ENCODE measurements at places on chromosomes 16 and 17.
A peak's percentile ranks its signal among the peaks of the same experiment; 100 is the strongest.

GRCh38 chr16:29900888-29901606, 759 bp downstream of the ASPHD1 start:
- no peak for DNase-seq

DNA sequence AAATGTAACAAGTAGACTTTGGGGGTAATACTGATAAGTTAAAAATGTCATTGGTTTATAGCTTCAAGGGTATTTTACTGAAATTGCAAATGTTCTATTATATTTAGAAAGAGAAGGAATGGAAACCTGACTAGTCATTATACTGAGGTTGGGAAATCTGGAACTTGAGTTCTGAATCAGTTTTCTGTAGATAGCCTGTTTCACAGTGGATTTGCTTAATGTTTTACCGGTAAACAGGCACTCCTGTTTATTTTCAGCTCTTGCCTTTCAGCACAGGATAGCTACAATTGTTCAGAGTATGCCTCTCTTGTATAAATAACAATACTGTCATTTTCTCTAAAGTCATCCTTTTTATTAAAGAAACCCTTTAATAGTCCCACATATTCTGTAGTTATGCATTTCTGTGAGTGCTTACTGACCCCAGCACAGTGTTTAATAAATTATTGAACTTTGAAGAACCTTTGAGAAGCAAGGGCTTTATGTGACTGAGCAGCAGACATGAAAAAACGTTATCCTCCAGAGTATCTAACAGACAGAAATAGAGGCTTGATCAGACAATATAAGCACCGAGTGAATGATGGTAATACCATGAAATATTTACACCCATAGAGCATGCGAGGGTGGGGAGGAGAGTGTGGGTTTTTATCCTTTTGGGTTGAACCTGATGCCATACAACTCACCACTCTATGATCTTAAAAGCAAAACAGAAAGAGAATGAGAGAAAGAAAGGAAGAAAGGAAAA, 58.2 kb downstream of the FTO start:
- DNase-seq, result no peak

- DNase-seq, result no peak
These were observed 740 bp downstream of the AATF start for GRCh38 chr17:36949461-36949927.

DNA sequence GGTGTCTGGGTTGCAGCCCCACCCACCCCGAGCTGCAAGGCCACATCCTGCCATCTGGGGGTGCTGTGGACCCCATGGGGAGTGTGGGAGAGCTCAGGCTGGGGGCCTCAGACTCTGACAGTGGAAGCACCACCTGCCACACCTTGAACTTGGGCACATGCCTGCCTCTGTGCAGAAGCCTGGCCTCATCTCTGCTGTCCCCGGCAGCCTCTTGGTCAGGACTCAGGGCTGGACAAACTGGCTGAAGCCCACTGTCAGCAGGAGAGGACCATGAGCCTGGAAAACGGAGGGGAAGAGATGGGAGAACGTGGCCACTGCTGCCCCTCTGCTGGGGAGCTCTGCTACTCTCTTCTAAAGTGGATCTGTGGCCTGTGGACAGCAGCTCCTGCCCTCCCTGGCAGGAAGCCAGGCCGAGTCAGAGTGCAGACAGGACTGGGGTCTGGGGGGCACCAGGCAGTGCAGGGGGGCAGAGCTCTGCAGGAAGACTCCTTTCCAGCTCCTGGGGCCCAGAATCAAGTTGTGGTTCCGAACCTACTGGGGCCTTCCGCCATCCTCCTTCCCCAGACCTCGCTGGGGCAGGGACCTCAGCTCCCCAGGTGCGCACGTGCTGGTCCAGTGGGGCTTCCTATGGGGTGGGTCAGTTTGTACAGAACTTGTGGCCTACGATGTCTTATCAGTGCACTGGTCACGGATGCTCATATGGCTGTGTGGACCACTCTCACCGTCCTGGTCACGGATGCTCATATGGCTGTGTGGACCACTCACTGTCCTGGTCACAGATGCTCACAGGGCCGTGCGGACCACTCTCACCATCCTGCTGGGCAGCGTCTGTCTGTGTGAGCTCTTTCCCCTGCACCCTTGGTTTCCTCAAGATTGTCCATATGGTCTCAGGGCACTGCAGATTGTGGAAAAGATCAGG, 207.7 kb downstream of the LAT start:
- no peak for DNase-seq

DNA sequence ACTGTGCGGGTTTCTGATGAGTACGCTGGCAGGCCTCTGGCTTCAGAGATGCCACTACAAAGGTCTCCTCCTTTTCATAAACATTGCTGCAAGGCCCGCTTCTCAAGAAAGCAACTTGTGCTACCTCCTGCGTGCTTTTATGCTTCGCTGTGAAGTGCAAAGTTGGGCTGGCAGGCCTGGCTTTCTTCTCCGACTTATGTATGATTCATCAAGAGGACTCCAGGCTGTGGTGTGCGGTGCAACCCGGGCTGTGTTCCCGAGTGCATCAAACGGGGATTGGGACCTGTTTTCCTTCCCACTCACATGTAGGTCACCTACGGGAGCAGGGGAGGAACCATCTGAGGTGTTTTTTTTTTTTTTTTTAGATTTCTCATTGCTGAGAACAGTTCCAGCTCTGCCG, 534.1 kb downstream of the WWOX start:
- no peak for DNase-seq

DNA sequence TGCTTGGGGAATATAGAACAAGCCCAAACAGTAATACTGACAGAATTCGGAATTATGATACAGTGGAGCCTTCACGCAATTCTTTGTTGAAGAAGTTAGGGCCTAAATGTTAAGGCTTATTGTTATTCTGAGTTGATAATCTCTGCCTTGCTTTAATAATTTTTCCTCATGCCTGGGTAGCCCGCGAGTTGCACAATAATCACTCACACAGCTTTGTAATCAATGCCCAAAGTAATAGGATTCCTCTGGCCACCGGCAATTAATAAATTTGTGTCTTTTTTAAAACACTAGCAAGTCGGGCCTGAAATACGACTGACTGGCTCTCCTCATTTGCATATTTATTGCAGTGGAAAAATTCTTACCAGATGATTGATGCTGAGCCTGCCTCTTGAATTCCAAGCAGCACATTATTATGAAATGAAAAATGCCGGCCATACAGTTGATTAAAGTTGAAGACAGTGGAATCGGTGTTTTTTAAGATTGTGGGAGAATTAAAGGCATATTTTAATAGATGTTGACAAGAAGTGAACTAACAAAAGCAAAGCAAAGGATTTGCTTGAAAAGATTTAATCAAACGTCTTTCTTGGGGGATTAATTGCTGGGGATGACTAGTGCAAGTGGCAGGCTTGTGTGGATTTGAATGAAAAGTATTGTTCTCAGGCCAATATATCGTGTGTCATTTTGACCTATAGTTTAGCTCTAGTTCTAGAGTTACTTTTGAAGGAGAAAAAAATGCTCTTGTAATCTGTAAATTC, 30.2 kb downstream of the AATF start:
- DNase-seq, result no peak

DNA sequence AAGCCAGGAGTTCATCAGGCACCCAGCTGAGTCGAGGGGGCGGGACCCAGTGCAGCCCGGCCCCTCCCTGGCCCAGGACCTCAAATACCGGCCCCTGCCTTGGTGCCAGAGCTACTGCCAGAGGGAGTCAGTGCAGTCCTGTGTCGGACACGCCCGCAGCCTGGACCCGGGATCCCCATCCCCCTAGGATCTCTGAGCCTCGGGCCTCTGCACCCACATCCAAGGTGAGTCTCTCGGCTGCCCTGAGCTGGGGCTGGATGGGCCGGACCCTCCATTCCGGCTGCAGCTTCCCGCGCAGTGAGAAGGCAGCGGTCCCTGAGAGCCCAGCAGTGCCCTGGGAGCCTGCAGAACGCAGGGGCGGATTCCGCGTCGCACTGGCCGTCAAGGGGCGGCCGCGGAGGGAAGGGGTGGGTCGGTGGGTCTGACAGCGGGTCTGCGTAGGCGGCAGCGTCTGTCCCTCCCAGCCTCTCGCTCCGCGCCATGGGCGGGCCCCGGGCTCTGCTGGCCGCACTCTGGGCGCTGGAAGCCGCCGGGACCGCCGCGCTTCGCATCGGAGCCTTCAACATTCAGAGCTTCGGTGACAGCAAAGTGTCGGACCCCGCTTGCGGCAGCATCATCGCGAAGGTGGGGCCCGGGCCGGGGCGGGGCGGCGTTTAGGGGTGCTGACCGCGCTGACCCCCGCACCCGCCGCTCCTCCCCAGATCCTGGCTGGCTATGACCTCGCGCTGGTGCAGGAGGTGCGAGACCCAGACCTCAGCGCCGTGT, at the start of gene DNASE1L2:
Gene DNASE1L2 (plus strand): TSS at position 108 of the 765 bp plus-strand sequence. CDS start 373 bp downstream, at position 481.
- DNase-seq, result no peak

- peak; percentile 69 for DNase-seq
These were observed 3.9 kb upstream of the KRT28 start for GRCh38 chr17:40803617-40804082.

- no peak for DNase-seq
These were observed 27.1 kb upstream of the MYLK3 start for GRCh38 chr16:46775214-46775613.

DNA sequence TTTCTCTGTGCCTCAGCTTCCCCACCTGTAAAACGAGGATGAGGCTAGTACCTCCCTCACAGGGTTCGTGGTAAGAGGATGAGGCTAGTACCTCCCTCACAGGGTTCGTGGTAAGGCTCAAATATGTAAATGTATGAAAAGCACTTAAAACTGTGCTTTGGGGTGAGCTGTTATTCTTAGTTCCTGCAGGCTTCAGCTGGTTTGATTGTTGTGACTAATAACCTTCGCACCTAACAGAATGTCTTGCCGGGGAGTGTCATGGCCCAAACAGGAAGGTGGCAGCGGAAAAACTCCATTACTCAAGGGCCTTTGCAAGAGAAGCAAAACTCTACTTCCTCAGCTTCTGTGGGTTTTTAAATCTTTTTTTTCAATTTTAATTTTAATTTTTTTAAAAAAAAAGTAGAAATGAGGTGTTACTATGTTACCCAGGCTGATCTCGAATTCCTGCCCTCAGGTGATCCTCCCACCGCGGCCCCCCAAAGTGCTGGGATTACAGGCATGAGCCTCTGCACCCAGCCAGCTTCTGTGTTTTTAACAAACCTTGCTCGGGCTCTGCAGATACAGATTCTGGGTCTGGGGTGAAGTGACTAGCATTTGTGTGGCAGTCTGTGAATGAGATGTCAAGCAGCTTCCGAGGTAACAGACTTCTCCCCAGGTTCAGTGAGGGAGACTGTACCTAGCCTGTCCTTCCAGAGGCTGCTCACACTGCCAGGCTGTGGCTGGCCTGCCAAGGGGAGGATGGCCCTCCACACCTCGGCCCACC, 103.0 kb downstream of the RAB11FIP4 start:
- peak; percentile 50 for DNase-seq

- DNase-seq, result no peak
These were observed 20.7 kb downstream of the DRC3 start for GRCh38 chr17:17993366-17993765.

GRCh38 chr17:78555746-78556401, 21.3 kb downstream of the DNAH17 start:
- no peak for DNase-seq

DNA sequence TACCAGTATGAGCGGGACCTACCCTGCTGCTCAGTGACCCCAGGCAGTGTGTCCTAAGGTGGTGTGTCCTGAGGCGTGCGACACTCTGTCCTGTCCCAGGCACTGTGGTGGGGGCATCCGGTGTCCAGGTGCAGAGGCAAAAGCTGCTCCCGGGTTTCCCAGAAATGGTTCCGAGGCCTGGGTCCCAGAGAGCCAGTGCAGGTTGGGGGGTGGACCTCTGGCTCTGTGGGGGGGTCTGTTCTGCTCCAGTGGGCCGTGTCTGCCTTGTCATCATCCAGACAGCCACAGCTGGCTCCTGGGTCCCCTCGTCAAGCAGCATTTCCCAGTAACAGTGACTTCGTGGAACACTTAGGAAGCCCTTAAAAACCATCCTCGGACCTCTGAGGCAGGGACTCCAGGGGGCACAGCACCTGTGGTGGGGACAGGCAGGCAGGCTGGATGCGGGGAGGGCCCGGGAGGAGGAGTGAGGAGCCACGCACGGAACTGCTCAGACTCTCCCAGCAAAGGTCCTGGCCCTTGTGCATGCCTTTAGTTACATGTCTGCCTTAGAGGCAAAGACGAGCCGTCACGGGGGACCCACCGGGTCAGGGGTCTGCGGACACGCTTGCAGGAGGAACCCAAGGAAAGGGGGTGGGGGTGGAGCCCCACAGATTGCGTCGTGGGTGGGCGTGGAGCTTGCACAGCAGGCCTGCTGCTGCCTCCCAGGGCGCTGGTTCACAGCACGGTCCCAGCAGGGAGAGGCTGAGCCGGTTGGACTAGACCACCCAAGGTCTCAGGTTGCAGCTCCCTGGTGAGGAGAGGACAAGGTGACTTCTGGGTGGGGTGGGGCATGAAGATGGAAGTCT, 5.6 kb downstream of the SLC16A3 start:
- DNase-seq, result no peak

All from activated CD4-positive, alpha-beta T cell treated with anti-CD3 and anti-CD28 coated beads, Interleukin-2, amount 50 U/mL, for 4 hours (primary cell).